Activated CD8-positive, alpha-beta memory T cell treated with anti-CD3 and anti-CD28 coated beads, Interleukin-2, amount 10 ng/mL, durations not matched to agents 7 days and 5 days (primary cell): ENCODE measurements at places on chromosomes 3 and 15.

DNA sequence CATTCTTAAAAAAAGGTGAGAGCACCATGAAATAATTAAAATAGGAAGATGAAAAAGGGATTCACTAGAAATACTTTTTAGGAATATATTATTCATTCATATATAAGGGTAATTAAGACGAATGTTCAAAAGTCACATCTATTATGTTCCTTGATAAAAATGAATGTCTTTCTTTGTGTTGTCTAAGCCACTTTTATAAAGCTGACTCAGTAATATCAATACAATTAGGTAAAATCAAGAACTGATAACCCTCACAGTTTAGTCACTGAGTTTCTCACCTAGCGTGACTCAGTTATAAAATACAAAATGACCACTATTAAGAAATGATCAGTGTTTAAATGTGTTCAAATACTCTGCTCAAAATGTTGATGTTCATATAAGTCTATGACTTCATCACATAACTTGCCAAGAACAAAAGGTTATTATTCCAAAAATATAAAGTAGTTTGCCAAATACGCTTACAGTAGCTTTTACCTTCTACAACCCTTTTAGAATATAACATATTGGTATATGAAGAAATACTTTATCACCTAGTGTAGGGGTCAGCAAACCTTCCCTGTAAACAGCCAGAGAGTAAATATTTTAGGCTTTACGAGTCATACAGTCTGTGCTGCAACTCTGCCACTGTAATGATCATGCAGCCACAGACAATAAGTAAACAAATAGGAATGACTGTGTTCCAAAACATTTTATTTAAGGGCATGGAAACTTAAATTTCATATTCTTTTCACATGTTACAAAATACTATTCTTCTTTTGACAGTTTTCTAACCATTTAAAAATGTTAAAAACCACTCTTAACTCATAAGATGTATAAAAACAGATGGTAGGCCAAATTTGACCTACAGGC is 369.8 kb downstream of the TBC1D5 start:
- DNase-seq = no peak

GRCh38 chr15:90232941-90233386 is 777 bp downstream of the CIB1 start:
- no peak for DNase-seq

DNA sequence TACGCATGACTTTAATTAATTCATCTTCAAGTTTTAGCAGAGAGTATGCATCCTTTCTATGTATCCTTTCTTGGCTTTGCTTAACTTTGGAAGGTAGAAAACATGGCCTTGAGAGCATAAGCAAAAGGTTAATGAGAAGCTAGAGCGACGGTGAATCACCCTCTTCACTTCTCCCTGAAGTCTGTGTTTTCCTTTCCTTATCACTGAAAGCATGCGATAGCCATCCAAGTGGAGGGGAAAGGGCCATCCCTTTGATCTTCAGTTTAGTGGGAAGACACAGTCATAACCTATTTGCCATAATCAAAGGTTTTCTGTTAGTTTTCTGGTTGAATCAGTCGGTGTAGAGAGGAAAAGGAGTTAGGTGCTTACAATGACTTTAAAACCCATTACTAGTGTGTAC is 354.0 kb upstream of the ROBO2 start:
- no peak for DNase-seq

- DNase-seq = no peak
Observed at GRCh38 chr3:189967254-189967865, 153.3 kb downstream of the P3H2 start.

DNA sequence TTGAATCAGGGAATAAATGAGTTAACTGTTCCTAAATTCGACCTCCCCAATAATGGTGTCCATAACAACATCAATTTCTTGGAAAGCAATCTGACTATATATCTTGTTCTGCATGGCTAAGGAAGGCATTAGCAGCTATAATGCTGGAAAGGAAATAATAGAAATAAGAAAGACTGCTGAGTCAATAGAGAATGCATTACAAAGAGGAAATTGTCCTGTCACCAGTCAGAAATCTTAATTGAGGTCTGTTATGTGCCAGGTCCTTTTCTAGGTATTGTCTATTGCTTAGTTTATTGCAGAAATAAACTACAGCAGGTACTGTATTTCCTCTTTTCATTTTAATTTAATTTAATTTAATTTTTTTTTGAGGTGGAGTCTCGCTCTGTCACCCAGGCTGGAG is 5.9 kb upstream of the PPP1R2 start:
- no peak for DNase-seq

DNA sequence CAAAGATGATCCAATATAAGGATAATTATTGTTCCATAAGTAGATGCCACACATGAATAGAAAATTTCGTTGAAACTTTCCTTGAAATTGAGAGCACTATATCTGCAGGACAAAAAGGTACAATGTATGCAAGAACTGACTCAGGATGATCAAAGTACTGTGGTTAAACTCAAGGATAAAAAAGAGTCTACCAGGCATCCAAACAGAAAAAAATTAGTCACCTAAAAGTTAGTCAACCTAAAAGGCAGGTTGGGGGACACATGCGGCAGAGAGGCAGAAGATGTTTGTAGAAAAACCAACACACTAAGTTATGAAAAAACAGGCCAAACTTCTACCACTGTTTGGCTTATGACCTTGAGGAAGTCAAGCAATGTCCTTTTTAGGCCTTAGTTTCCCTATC is 68.7 kb downstream of the GSK3B start:
- DNase-seq = no peak

GRCh38 chr15:87938031-87938430 is 318.5 kb downstream of the NTRK3 start:
- no peak for DNase-seq

GRCh38 chr3:194051366-194052149 is 84.4 kb upstream of the HES1 start:
- no peak for DNase-seq

- no peak for DNase-seq
Observed at GRCh38 chr15:78641102-78641748, at the start of gene CHRNB4. Gene CHRNB4, minus strand, starts transcription at chr15:78641210. Its CDS starts 77 bp downstream, at chr15:78641133.
